ENCODE measurements at places on chromosomes 6 and 20.

DNA sequence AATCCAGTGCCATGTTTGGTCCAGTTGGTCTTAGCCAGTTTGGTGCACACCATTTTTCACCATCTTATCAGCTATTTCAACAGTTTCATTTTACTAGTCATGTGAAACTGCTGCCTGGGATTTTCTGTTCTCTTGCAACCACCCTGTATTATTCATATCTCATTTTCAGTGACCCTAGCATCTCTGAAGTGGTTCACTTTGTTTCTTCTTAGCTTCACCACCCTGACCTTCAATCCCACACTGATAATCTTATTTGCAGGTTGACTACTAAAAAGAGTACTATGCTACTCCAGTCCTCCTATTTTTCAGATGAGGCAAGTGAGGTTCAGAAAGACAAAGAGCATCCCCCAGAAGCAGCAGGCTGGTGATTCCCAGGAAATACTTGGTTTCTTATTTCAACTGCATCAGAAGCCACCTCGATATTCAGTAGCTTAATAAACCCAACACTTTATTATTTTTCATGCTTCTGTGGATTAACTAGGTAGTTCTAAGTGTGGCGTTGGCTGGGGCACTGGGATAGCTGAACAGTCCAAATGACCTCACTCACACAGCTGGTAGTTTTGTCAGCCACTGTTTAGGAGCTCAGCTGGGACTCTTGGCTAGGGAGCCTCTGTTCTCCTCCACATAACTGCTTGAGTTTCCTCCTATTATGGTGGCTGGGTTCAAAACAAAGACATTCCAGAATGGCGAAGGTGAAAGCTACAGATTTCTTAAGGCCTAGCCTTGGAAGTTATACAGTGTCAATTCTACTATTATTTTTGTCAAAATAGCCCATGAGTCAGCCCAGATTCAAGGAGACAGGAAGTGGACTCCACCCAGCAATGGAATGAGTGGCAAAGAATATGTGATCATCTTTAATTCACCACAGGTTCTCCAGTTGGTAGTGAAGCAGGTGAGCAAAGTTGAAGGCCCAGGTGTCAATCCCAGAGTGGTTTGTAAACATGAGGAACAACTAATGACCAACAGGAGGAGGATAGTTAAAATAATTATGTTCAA lies 40.6 kb downstream of the BPIFB4 start:
- no peak for DNase-seq

- no peak for DNase-seq
These were observed 54.4 kb upstream of the CCDC28A start for GRCh38 chr6:138719011-138719635.

DNA sequence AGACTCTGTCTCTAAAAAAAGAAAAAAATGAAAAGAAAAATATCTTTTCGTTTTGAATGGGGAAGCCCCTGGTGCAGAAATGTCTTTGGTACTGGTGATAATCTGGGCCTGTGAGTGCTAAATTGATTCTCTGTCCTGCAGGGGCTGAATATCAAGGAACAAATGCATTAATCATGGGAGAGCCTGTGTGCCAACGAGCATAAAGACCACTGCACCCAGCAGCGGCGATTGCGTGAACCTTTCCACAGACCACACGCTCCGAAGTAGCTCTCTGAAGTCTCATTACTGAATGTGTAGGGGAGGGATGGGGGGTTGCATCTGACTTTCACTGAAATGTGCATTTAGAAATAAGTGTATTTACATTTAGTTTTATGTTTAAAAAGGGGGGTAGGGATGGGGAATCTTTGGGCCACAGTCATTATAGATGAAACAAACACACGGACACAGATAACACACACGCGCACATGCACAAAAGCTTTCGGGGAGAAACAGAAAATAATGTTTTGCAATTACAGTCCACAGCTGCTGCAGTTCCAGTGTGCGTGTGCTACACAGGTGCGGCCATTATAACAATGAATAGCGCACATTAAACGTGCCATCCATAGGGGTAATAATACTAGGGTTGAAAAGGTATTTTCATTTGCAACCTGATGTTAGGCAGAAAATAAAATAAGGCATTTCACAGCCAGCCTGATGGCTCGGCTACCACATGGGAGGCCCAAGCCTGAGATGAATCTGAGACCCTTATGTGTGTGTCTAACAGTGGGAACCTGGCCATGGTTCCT lies 154.0 kb downstream of the MBOAT1 start:
- no peak for DNase-seq

DNA sequence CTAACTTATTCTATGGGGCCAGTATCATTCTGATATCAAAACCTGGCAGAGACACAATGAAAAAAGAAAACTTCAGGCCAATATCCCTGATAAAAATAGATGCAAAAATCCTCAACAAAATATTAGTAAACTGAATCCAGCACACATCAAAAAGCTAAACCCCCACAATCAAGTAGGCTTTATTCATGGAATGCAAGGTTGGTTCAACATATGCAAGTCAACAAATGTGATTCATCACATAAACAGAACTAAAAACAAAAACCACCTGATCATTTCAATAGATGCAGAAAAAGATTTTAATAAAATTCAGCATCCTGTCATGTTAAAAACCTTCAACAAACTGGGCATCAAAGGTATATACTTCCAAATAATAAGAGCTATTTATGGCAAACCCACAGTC lies 133.9 kb upstream of the SSTR4 start:
- no peak for DNase-seq

DNA sequence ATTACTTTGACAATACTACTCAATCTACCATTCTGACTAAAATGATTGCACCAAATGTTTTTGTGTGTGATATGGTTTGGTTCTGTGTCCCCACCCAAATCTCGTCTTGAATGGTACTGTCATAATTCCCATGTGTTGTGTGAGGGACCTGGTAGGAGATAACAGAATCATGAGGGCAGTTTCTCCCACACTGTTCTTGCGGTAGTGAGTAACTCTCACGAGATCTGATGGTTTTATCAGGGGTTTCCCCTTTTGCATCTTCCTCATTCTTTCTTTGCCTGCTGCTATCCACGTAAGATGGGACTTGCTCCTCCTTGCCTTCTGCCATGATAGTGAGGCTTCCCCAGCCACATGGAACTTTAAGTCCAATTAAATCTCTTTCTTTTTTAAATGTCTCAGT lies 20.8 kb downstream of the SYCP2 start:
- no peak for DNase-seq

All from GM12891 (cell line).